CD4-positive, alpha-beta T cell treated with Interferon alpha-2 for 1 hour (primary cell): ENCODE measurements at places on chromosomes 7 and 10.

DNA sequence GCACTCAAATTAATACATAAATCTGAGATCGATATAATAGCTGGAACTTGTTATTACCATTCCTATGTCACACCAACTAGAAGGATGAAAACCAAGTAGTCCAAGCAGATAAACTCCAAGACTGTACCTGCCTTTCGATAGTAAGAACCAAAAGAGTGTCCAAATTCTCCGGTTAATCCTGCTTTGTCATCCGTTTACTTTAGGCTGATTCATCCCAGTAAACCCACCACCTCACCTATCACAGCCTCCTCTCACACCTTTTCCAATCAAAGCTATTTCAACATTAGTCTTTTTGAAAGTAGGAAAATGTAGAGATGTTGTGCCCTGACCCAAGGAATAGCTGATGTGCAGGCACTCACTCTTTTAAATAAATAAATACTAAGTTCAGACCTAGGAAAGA lies 177.2 kb downstream of the CTNNA3 start:
- no peak for DNase-seq

- no peak for DNase-seq
Observed at GRCh38 chr10:93827056-93827804, 66.5 kb upstream of the SLC35G1 start.

- DNase-seq: no peak
Observed at GRCh38 chr10:53479365-53479764, 706.8 kb upstream of the MBL2 start.

GRCh38 chr10:31399631-31400030 lies 80.6 kb downstream of the ZEB1 start:
- no peak for DNase-seq

DNA sequence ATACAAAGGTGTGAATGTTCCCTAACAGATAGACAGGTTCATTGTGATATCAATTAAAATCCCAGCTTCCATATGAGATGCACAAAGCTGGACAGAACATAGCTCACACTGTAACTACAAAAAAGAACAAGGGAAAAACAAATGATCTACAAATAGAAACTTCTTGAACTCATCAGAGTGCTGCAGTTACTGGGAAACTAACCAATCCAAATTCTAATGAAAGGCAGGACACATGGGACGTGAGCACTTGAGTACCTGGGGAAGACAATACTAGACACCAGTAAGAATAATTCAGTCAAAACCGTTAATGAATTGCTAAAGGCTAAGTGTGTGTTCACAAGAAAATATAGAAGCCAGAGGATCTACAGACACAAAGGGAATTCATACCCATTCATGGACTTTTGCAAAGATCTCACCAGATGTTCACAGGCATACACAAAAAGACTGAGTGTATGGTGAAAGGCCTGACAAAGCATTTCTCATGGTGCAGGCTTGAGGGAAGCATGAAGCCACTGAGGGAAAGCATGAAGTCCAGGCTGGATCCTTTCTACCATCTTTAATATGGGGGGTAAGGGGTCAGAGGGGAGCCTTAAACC lies 7.8 kb upstream of the GPR22 start:
- no peak for DNase-seq

DNA sequence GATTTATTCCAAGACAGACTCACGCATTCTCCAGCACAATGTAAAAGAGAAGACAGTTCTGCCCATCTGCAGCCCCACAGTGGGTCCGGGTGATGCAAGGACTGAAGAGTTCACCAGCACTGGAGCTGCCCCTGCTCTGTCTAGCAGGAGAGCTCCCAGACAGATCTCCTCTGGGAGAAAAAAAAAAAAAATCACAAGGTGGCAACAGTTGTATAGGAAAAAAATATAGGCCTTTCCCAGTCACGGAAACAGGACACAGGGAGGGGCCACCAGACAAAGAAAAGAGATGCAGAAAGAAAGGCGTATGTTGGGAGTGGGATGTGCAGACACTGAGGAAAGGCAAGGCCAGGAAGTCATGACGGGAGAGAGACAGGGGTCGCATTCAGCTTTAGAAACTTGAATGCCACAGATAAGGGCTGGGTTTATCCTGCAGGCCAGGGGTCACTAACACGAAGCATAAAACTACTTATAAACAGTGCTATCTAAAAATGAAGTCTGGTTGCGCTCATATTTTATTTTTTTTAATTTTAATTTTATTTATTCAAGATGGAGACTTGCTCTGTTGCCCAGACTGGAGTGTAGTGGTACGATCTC lies 54.1 kb downstream of the FAM171A1 start:
- no peak for DNase-seq

DNA sequence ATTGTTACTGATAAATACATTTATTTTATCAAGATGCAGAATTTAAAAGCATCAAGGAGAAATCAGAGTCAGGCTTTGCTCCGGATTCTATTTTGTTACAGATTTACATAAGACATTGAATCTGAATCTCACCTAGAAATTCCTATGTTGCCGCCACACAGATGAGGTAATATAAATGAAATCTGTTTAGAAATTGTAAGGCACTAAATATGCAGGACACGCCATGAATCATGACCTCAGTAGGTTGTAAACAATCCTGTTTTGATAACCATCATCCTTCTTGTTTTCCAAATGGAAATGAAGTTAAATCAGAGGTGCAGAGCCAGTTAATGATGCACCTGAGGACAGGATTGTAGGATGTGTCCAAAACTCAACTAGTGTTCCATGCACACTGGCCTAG lies 778.0 kb downstream of the MAGI2 start:
- no peak for DNase-seq

GRCh38 chr7:112571852-112572607 lies 91.2 kb downstream of the LSMEM1 start:
- no peak for DNase-seq

DNA sequence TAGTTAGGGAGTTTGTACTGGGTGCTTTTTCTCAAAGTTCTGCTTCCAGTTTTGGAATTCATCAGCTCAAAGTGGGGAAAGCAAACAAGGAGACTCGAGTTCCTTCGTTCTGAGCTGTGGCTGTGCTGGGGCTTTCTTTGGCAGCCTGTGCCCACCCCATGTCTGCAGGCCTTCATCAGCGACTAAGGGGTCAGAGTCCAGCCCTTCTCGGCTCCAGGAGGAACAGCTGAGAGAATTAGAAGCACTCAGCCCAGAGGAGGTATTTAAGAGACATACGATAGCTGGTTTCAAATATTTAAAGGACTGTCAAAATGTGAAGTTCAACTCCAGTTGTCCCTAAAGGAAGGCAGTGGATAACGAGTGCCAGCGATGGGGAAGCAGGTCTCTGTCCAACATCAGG lies 41.3 kb downstream of the SH3PXD2A start:
- no peak for DNase-seq

DNA sequence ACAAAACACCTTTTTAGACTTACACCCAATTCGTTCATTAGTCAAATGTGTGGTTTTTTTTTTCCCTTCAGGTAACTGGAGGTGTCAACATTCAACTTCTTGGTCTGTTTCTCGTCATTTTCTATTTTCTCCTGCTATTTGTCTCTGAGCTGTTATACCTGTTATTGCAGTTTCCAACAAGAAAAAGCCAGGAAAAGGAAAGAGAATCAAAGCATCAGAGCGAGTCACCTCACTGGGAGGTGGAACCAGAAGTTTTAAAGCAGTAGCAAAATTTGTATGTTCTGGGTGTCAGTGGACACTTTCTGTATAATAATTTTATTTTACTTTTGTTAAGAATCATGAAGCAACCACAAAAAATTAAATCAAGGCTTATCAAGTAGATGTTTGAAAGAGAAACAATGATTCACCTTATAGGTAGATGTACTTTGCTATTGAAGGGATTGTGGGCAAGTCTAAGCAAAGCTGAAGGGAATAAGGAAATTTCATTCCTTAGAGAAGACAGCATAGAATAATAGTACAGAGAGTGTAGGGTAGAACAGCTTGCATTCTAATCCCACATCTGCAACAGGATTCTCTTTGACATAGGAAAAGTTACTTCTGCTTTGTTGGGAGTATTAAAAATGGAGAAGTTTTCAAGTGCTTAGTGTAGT lies 675.8 kb downstream of the PCDH15 start:
- no peak for DNase-seq

DNA sequence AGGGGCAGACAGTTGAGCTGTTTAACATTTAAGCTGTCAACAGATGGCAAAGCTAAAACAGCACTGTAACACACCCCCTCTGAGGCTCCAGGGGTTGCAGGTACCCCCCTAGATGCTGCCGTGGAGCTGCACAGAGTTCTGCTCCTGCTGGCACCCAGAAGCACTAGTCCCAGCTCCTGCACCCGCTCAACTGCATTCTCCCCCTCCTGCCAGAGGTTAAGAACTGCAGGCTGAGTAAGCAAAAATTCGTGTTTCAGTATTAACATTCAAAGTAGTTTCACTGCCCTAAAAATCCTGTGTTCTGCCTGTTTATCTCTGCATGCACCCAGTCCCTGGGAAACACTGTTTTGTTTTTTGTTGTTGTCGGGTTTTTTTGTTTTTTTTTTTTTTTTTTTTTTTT lies 790.8 kb upstream of the KCND2 start:
- DNase-seq: no peak

DNA sequence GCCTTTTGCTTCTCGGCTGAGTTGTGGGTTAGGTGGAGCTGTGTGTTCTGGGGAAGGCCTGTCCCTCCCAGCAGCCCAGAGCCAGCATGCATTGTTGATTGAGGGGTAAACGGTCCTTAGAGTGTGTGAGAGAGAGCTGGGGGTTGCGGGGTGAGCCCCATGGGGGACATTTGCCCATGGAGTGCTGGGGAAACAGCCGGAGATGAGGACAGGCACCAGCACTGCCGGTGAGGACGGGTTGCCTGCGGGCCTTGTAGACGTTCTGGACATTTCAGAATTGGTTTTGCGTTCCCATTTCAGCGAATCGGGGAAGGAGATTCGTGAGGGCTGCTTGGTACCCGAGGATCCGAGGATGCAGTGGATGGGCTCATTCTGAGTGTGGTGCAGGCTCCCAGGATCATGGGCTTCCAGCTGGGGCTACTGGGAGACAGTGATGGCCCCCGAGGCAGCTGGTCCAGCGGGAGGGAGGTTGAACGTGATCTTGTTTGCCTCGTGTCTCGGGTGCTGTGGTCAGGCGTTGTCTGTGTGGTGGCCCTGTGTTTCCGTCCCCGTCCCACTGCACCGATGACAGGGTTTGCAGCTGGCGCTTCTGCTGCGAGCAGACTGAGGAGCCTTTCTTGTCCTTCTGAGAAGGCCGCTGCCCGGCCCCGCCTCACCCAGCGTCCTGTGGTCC lies 113.9 kb downstream of the CYTH3 start:
- DNase-seq: no peak

- DNase-seq: no peak
Observed at GRCh38 chr10:1660815-1661214, 76.5 kb downstream of the ADARB2 start.

DNA sequence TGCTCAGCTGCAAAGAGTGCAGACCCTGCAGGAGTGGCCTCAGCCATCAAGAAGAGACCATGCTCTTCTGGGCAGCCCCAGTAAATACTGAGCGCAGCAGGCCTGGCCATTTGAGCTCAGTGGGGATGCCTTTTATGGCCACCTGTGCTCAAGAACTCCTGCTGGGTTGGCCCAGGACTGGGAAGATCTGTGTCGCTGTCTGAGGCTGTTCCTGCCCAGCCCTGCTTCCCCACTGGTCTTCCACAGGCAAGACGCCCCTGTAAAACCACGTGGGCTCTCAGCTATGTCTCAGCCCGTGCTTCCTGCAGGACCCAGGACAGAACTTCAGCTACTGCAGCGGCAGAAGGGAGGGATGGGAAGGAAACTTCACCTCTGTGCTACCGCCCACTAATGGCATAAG lies 10.5 kb upstream of the PPIF start:
- DNase-seq: no peak

DNA sequence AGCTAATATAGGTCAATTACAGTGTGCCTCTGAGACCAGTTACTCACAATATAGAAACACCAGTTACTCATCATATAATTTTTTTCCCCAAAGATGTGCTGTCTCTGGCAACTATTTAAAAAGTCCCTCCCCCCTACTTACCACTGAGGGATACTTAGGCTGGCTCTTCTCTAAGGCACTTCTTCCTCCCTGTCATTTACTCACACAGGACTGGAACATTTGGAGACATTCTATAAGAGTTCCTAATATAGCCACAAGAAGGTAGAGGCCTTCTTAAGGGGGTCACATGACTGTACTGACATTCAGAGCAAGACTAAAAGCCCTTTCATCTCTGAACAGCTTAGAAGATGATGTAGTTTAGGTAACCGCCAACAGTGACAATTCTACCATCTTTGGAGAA lies 44.4 kb upstream of the SLIT1 start:
- no peak for DNase-seq

GRCh38 chr7:43869867-43870240 lies 537 bp upstream of the MRPS24 start:
- DNase-seq: peak; percentile 31

GRCh38 chr10:72174297-72174662 lies 41.5 kb upstream of the ANAPC16 start:
- DNase-seq: no peak

GRCh38 chr10:28906415-28906814 lies 229.1 kb downstream of the BAMBI start:
- no peak for DNase-seq

DNA sequence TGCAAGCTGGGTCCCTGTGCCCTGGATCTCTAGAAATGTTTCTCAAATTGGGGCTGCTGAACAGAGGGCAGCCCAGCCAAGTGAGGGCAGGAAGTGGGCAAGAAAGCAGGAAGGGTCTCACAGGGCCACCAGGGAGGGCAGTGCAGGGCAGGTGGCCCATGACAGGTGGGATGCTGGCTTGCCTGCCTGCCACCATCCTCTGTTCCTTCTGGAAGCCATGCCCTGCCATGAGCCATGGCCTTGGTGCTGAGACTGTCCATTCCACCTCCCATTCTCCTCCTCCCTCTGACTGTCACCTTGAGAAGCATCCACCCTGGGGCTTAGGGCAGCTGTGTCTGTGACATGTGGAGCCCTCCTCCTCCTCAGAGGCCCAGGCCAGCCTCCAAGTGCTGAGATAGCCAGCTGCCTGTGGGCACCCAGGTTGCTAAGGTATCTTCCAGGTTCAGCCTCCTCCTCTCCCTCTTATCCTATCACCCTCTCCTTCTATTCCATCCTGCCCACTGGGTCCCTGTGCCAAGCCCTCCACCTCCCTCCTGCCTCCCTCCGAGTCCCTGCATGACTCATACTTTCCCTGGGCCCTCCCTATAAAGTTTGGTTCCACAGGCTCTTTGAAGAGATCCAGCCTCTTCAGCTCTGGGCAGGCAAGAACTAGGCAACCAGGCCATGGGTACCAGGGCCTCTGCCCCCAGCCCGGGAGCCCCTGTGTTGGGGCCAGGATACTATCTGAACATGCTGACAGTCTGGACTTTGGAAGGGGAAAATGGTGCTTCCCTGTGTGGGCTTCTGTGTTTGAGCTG lies 1.3 kb downstream of the VSIR start:
- peak; percentile 46 for DNase-seq

GRCh38 chr7:50347693-50348092 lies 43.2 kb downstream of the IKZF1 start:
- peak; percentile 44 for DNase-seq

GRCh38 chr7:425794-426188 lies 93.9 kb downstream of the PDGFA start:
- DNase-seq: no peak

GRCh38 chr7:127690337-127690736 lies 38.3 kb downstream of the SND1 start:
- no peak for DNase-seq

DNA sequence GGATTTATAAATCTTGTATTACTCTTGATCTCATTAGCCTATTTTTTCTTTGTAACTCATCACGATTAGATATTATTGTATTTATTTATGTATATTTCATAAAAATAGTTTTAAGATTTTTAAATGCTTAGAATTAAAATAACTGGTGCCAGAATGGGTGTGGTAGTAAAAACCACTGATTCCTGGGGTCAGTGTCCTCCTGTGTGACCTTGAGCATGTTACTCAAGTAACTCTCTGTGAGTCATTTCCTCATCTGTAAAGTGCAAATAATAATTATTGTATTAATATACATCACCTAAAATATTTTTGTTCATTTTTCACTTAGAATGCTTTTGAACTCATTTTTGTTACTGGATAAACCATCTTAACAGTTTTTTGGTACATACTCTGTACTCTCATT lies 91.3 kb upstream of the TMEM229A start:
- DNase-seq: no peak
